ENCODE measurements at places on chromosomes 6 and 20.
A peak's percentile ranks its signal among the peaks of the same experiment; 100 is the strongest.

DNA sequence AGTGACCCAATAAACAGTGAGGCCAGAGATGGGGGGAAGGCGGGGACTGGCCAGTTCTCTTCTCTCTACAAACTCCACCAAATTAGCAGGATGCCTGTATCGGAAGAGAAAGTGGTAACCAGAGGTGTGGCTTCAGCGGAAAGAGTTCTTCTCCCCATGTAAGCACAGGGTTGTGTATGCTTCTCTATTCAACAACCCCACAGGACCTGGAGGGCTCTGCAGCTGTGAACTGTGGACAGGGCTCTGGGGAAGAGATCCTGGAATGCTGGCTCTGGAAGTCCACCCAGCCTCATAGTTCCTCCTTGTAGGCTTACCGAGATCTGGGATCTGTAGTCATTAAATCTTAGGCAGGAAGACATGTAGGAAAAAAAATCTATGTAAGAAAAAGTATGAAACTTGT, 186.2 kb downstream of the FOXC1 start:
- H3K36me3 ChIP-seq = no peaks in the 10 kb centered on the region
- no peak for DNase-seq
- no peak overlapping the region for H3K4me3 ChIP-seq
- no peak overlapping the region for H3K27ac ChIP-seq
- H3K27me3 ChIP-seq = no peaks in the 10 kb centered on the region
- peaks cover 5% of the 10 kb centered on the region for H3K4me1 ChIP-seq

DNA sequence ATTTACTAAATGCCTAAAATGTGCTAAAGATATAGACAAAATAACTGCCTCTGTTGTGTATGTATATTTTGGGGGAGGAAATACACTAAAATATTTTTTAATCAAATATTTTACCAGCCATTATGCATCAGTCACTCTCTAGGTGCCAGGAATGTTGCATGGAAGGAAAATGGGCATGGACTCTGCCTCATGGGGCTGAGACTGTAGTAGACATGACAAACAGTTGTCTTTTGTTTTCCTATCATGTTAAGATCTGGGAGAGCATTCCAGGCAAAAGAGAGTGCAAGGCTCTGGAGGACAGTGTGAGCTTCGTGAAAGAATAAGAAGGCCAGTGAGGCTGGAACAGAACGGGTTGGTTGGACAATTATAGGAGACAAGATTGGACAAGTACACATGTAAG, 26.5 kb downstream of the HLA-DOB start:
- H3K27me3 ChIP-seq = no peaks in the 10 kb centered on the region
- no peak overlapping the region for H3K4me3 ChIP-seq
- H3K27ac ChIP-seq = no peak overlapping the region
- H3K36me3 ChIP-seq = no peaks in the 10 kb centered on the region

DNA sequence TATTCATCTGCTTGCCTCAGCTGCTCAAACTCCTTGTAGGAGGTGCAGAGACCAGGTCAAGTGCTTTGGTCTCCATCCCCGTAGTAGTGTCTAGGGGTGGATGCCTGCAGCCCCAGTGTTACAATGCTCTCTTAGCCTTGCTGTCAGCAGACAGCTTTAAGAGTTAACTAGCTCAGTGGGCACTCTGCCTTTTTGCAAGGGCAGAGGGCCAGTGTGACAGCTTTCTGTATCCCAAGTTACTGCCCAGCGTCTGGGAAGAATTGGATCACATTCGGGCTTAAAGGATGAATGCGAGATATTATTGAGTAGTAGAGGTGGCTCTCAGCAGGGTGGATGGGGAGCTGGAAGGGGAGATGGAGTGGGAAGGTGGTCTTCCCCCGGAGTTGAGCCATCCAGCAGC, 339.9 kb upstream of the RNF217 start:
- H3K4me3 ChIP-seq = no peak overlapping the region
- no peak overlapping the region for H3K27ac ChIP-seq

- H3K36me3 ChIP-seq = peaks cover 6% of the 10 kb centered on the region
- H3K4me1 ChIP-seq = peaks cover 14% of the 10 kb centered on the region
- no peaks in the 10 kb centered on the region for H3K27me3 ChIP-seq
- peak overlapping the region; percentile 15 for H3K27ac ChIP-seq
- peak; percentile 69 for DNase-seq
Measured at GRCh38 chr6:36917541-36918193, 31.9 kb downstream of the C6orf89 start.

DNA sequence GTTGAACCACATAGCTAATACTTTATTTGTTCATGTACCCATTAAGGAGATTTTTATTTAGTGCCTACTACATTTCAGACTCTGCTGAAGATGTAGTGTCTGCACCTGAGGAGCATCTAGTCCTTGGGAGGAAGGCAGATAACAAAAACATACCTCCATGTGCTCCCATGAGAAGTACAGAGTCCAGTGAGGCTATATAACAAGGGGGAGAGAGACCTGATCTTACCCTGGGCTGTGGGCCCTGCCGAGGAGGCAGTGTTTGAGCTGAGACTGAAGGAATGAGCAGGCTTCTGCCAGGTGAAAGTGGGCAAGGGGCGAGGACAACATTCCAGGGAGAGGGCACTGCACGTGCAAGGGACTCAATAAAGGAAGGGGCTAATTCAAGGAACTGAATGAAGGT, 12.1 kb downstream of the MANBAL start:
- H3K27ac ChIP-seq = peak overlapping the region; percentile 56
- no peak for DNase-seq
- no peaks in the 10 kb centered on the region for H3K4me1 ChIP-seq
- H3K36me3 ChIP-seq = no peaks in the 10 kb centered on the region

- H3K36me3 ChIP-seq = no peaks in the 10 kb centered on the region
- DNase-seq = no peak
- no peaks in the 10 kb centered on the region for H3K4me1 ChIP-seq
- no peak overlapping the region for H3K4me3 ChIP-seq
Measured at GRCh38 chr6:132733814-132734213, 20.0 kb upstream of the VNN1 start.

- H3K27me3 ChIP-seq = no peaks in the 10 kb centered on the region
- DNase-seq = no peak
- no peak overlapping the region for H3K27ac ChIP-seq
- H3K4me1 ChIP-seq = no peaks in the 10 kb centered on the region
- no peak overlapping the region for H3K4me3 ChIP-seq
- no peaks in the 10 kb centered on the region for H3K36me3 ChIP-seq
Measured at GRCh38 chr6:100892693-100893092, 11.6 kb upstream of the ASCC3 start.

DNA sequence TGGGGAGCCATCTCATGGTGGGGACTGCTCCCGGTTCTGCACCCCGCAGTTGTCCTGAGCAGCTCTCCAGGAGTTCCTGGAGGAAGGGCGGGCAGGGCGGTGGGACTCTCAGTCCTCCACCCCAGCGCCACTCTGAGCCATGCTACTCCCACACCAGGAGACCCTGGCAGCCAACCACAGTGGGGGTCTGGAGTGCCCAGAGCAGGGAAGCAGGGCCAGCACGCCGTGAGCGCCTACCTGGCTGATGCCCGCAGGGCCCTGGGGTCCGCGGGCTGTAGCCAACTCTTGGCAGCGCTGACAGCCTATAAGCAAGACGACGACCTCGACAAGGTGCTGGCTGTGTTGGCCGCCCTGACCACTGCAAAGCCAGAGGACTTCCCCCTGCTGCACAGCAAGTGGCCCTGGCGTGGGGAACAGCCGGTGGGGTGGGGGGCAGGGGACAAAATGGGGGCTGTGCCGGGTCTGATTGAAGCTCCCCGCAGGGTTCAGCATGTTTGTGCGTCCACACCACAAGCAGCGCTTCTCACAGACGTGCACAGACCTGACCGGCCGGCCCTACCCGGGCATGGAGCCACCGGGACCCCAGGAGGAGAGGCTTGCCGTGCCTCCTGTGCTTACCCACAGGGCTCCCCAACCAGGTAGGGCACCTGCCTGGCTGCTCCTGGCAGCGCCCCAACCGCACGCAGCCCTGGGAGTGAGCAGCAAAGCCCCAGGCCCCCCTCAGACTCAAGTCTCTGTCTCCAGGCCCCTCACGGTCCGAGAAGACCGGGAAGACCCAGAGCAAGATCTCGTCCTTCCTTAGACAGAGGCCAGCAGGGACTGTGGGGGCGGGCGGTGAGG, 1.6 kb upstream of the TNFRSF6B start:
- no peaks in the 10 kb centered on the region for H3K27me3 ChIP-seq
- no peaks in the 10 kb centered on the region for H3K36me3 ChIP-seq
- no peak overlapping the region for H3K4me3 ChIP-seq
- DNase-seq = peak; percentile 73
- no peak overlapping the region for H3K27ac ChIP-seq
- no peaks in the 10 kb centered on the region for H3K4me1 ChIP-seq

GRCh38 chr6:111718990-111719389, 113.3 kb upstream of the TRAF3IP2 start:
- H3K4me1 ChIP-seq = no peaks in the 10 kb centered on the region
- DNase-seq = no peak
- H3K4me3 ChIP-seq = no peak overlapping the region
- H3K27ac ChIP-seq = no peak overlapping the region
- H3K36me3 ChIP-seq = no peaks in the 10 kb centered on the region

Data from aorta (tissue), 5 donors.